ENCODE measurements at places on chromosomes 2 and 18. TPM values are rescaled to one million over a fixed set of nuclear protein-coding genes. Genes with fewer than 3 reads are reported as not detected.

CAPN14 gene
- 0.05 TPM for total RNA-seq

EGR4 gene
- 0.08 TPM for total RNA-seq

PXDN gene
- total RNA-seq = 2.5 TPM

COLEC12 gene
- total RNA-seq = 0.03 TPM

LDLRAD4 gene
- total RNA-seq = 0.28 TPM

DNA sequence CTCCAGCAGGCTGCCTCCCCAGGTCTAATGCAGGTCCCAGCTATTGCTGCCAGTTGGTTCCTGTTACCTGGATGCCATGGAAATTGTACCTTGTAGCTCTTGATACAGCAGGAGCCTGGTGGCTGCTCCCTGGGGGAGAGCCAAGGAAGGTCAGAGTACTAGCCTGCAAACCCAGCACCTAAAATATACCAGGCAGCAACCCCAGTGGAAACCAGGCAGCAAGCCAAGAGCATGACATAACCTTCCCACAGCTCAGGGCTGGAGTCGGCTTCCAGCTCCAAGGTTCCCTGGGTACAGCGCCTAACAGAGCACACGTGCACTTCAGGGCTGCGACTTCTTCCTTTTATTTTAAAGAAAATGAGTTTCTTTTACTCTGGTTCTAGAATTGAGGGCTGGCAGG, 30.3 kb downstream of the TNP1 start:
- no peaks in the 10 kb centered on the region for H3K36me3 ChIP-seq
- no peaks in the 10 kb centered on the region for H3K27me3 ChIP-seq
- no peak overlapping the region for H3K4me3 ChIP-seq
- no peaks in the 10 kb centered on the region for H3K4me1 ChIP-seq
- no peak for DNase-seq

- H3K36me3 ChIP-seq = no peaks in the 10 kb centered on the region
- H3K4me1 ChIP-seq = peaks cover 6% of the 10 kb centered on the region
- no peak overlapping the region for H3K27ac ChIP-seq
- no peak for DNase-seq
Measured at GRCh38 chr2:120419955-120420354, 74.0 kb downstream of the INHBB start.

GRCh38 chr2:45651415-45652089, at the start of gene PRKCE:
TSS of gene PRKCE (plus strand) at chr2:45651675.
- H3K27me3 ChIP-seq = no peaks in the 10 kb centered on the region
- peak within 1 kb of the TSS; percentile 75 for H3K27ac ChIP-seq
- peak within 1 kb of the TSS; percentile 95 for H3K4me3 ChIP-seq
- no peaks in the 10 kb centered on the region for H3K36me3 ChIP-seq

GRCh38 chr2:123935405-123935804, 89.7 kb upstream of the CNTNAP5 start:
- no peaks in the 10 kb centered on the region for H3K4me1 ChIP-seq
- DNase-seq = no peak
- no peaks in the 10 kb centered on the region for H3K36me3 ChIP-seq
- H3K4me3 ChIP-seq = no peak overlapping the region
- no peaks in the 10 kb centered on the region for H3K27me3 ChIP-seq

DNA sequence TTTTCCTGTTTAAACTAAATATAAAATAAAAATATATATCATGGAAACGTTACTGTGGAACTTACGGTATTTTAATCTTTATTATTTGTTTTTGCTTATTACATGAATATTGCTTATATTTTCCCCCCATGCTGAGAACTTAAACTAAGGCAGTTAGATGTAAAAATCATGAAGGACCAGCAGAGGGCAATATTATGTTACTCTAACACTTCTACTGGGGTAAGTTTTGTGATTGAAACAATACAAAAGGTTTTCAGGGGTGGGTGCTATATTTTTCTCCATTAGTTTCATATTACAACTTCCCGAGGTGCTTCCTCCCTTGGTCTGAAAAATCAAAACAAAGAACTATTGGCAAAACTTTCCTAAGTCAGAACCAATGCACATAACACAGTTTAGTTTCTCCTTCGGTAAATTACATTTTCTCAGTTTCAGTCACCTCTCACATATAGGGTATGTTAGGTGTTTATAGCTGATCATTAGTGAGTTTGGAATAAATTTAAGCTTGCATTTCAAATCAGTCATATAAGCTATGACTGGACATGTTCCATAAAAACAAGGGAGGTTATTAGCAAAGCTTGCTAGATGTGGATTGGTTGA, 54.8 kb downstream of the ZNF407 start:
- peak; percentile 33 for DNase-seq
- H3K4me1 ChIP-seq = no peaks in the 10 kb centered on the region
- H3K27ac ChIP-seq = no peak overlapping the region
- H3K4me3 ChIP-seq = no peak overlapping the region

DNA sequence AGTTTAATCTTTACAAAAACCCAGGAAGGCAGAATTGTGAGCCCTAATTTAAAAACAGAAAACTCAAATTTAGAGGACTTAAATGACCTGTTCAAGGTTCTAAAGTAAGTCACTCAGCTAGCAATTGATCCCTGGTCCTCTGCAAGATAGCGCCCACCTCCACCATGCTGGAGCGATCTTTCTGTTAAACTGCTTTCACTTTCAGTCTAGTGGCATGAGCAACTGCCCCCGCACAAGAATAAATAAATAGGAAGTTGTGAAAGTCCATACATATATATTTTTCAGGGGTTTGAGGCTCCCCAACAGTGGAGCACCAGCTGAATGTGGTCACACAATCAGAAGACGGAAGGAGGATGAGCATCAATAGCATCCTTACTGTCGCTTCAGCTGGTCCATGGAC, 217.9 kb downstream of the NAPG start:
- H3K27ac ChIP-seq = no peak overlapping the region
- no peak overlapping the region for H3K4me3 ChIP-seq
- H3K4me1 ChIP-seq = no peaks in the 10 kb centered on the region
- peaks cover 2% of the 10 kb centered on the region for H3K27me3 ChIP-seq
- H3K36me3 ChIP-seq = no peaks in the 10 kb centered on the region
- no peak for DNase-seq

DNA sequence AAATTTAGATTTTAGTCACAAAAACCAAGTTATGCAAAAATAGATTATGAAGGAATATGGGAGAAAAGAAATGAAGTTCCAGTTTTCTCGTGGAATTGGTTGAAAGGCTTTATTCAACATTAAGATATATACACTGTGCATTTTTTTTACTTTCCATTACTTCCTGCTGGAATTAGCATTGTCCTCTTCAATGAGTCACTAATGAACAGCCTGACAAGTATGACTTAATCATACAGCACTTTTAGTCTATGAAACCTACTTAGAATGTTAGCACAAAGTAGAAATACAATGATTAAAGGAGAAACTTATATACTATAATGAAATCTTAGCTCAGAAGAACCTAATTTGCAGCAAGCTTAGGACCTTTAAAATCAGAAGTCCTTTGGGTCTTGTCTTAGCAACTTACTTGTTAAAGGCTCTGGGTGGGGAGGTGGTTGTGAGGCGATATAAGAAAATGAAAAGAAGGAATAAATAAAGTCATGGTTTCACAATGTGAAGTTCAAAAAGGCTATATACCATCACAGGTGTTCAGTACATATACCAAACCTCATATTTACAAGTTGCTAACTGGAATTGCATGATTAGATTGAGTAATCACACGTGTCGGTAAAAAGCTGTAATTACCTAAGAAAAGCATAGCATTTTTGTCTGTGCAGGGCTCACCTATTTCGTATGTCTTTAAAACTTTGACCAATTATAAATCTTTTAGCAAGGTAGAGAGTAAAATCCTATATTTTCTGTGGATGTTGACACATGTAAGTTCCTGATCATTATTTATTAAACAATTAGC, 236.8 kb downstream of the CAMKMT start:
- no peaks in the 10 kb centered on the region for H3K36me3 ChIP-seq
- no peaks in the 10 kb centered on the region for H3K4me1 ChIP-seq
- H3K4me3 ChIP-seq = no peak overlapping the region
- no peaks in the 10 kb centered on the region for H3K27me3 ChIP-seq
- no peak for DNase-seq
- no peak overlapping the region for H3K27ac ChIP-seq

- DNase-seq = no peak
- H3K4me3 ChIP-seq = no peak overlapping the region
- H3K4me1 ChIP-seq = no peaks in the 10 kb centered on the region
- no peaks in the 10 kb centered on the region for H3K36me3 ChIP-seq
- no peak overlapping the region for H3K27ac ChIP-seq
- H3K27me3 ChIP-seq = no peaks in the 10 kb centered on the region
Measured at GRCh38 chr18:72672364-72673184, 128.4 kb upstream of the CBLN2 start.

DNA sequence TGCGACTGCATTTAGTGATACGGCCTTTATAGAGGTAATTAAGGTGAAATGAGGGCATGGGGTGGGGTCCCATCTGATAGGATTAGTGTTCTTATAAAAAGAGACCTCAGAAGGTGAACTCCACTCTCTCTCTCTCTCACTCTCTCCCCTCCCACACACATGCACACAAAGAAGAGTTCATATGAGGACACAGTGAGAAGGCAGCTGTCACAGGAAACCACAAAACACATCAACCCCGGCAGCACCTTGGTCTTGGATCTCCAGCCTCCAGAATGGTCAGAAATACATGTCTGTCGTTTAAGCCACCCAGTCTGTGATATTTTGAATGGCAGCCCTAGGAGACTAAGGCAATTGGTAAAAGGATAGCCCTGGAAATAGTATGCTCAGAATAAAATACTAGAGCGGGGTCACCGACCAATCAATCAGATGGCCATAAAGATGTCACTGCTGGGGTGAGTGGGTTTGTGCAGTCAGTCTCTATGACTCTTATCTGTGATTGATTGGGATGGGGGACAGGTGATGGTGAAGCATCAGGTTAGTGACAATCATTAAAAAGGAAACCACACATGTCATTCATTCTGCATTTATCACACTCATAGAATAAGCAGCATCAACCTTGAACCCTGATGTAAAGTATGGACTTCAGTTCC, 118.9 kb upstream of the POU3F3 start:
- H3K27me3 ChIP-seq = no peaks in the 10 kb centered on the region
- DNase-seq = no peak
- H3K36me3 ChIP-seq = no peaks in the 10 kb centered on the region
- H3K27ac ChIP-seq = no peak overlapping the region

DNA sequence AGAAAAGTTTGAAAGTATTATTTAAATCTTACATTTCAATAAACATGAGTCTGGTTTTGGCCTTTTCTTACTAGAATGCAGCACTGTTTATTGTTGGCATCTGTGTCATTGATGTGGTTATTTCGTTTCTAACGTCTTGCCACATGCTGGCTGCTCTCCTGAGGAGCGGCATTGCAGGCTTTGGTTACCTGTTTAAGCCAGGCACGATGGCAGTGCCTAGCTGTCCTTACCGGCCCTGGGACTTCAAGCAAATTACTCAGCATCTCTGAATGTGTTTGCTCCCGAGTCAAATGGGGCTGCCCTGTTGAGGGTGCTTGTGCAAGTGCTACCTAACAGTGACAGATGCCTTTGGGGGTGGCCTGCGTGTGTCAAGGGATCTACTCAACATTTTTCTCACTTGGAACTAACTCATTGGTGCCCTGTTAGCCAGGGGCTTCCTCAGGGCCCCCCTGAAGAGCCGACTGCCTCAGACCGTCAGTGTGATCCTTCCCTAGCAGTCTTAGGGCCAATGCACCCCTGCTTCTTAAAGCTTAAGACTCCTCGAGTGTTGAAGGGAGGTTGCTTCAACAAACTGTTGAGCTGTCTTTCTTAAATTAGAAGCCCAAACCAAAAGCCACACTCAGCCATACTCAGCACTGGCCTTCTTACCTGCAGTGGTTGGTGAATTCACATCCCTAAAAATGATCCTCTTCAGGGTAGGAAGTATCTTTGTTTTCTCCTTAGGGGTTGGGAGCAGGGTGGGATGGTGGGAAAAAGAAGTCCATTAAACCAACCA, 151.5 kb downstream of the NCK2 start:
- no peaks in the 10 kb centered on the region for H3K4me1 ChIP-seq
- H3K27ac ChIP-seq = no peak overlapping the region
- no peaks in the 10 kb centered on the region for H3K27me3 ChIP-seq
- no peak for DNase-seq
- H3K36me3 ChIP-seq = no peaks in the 10 kb centered on the region

GRCh38 chr18:8695932-8696517, 9.3 kb upstream of the MTCL1 start:
- no peaks in the 10 kb centered on the region for H3K4me1 ChIP-seq
- no peaks in the 10 kb centered on the region for H3K36me3 ChIP-seq
- H3K27me3 ChIP-seq = no peaks in the 10 kb centered on the region
- no peak overlapping the region for H3K27ac ChIP-seq
- H3K4me3 ChIP-seq = no peak overlapping the region

- no peaks in the 10 kb centered on the region for H3K4me1 ChIP-seq
- H3K27me3 ChIP-seq = no peaks in the 10 kb centered on the region
- DNase-seq = no peak
Measured at GRCh38 chr2:128978212-128978611, 659.5 kb upstream of the HS6ST1 start.

DNA sequence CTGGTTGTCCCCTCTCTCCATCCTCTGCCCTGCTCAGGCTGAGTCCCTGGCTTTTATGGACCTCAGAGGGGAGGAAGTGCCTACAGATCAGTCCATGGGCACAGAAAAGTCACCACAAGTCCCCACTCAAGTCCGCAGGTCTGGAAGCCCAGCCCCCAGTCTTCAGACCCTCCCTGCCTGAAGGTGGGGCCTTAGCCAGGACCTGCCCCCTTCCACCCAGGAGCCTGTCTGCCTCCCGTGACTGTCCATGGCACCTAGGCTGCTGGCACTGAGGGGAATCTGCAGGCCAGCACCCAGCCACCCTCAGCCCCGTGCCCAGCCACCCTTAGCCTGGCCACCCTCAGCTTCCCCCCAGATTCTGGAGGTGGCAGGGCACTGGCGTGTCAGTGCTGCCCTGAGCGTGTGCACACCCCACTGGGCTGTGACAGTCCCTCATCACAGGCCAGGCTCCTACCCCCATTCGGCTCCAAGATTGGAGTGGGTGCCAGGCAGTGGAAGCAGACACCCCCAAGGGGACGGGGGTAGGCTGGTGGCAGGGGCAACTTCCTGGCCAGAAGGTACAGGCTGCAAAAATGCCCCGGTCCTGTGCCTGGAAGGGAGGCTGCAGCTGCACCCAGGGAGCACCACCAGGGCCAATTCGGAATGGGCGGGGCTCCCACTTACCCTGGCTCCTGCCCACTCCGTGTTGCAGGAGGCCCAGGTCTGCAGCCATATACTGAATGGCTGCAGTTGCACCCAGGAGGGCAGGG, 154.7 kb upstream of the RMP24 start:
- no peaks in the 10 kb centered on the region for H3K27me3 ChIP-seq
- H3K36me3 ChIP-seq = no peaks in the 10 kb centered on the region
- H3K27ac ChIP-seq = no peak overlapping the region
- no peaks in the 10 kb centered on the region for H3K4me1 ChIP-seq
- DNase-seq = no peak

DNA sequence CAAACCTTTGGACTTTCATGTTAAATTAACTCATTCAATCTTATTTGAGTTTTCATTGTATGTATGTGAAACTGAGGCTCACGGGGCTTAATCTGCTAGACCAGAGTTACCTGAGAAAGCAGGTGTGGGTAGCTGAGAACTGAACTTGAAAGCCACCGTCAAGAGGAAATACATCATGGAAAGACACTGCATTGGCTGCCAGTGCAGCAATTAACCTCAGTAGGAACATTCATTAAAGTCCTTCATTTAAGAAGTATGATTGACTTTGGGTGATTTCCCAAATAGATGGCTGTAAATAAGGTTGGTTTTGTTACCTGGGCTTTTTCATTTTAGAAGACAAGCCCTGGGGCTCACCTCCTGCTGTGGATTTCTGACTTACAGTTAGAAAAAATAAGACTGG, 36.5 kb upstream of the MGAT5 start:
- H3K4me3 ChIP-seq = no peak overlapping the region
- H3K4me1 ChIP-seq = no peaks in the 10 kb centered on the region
- no peak overlapping the region for H3K27ac ChIP-seq
- no peak for DNase-seq
- no peaks in the 10 kb centered on the region for H3K27me3 ChIP-seq

Measured in Panc1 (cell line).